Activated CD8-positive, alpha-beta T cell treated with anti-CD3 and anti-CD28 coated beads, Interleukin-2, amount 10 ng/mL, durations not matched to agents 7 days and 5 days (primary cell): ENCODE measurements at places on chromosomes 7 and 10. TPM values are rescaled to one million over a fixed set of nuclear protein-coding genes. Genes with fewer than 3 reads are reported as not detected.

DNA sequence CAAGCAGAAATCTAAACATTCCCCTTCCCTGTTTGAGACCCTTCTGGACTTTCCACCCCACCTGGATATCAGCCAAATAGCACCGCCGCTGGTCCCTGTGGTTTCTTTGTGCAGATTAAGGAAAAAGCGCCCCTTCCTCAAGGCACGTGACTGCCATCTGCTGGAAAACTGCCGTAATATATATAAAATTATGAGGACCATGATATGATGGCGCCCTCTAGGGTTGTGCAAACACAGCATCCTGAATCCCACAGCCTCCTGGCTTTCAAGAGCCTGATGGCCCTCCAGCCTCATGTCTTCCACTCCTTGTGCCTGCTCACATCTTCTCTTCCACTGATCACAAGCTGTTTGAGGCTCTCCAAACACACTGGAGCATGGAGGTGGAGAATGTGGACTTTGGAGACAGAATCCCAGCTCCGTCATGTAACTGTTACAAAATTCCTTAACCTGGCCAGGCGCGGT, 121.3 kb downstream of the MYL10 start:
- H3K36me3 ChIP-seq, result no peaks in the 10 kb centered on the region
- peaks cover 9% of the 10 kb centered on the region for H3K27me3 ChIP-seq
- H3K4me3 ChIP-seq, result peak overlapping the region; percentile 52
- peak; percentile 74 for DNase-seq

GRCh38 chr10:92849234-92849525, 860 bp downstream of the EXOC6 start:
- H3K4me3 ChIP-seq, result peak overlapping the region; percentile 78
- peak overlapping the region; percentile 80 for H3K27ac ChIP-seq
- peaks cover 30% of the 10 kb centered on the region for H3K4me1 ChIP-seq

GRCh38 chr10:107440741-107441140, 276.2 kb upstream of the SORCS1 start:
- no peaks in the 10 kb centered on the region for H3K27me3 ChIP-seq
- no peak overlapping the region for H3K27ac ChIP-seq
- no peaks in the 10 kb centered on the region for H3K4me1 ChIP-seq
- no peak for DNase-seq
- no peaks in the 10 kb centered on the region for H3K36me3 ChIP-seq

- no peak overlapping the region for H3K27ac ChIP-seq
- peaks cover 44% of the 10 kb centered on the region for H3K36me3 ChIP-seq
- no peak for DNase-seq
- H3K4me3 ChIP-seq, result no peak overlapping the region
- H3K27me3 ChIP-seq, result no peaks in the 10 kb centered on the region
- peaks cover 23% of the 10 kb centered on the region for H3K4me1 ChIP-seq
Observed at GRCh38 chr7:100574362-100575205, 884 bp upstream of the SAP25 start.

GRCh38 chr10:86506499-86506898, 15.1 kb downstream of the WAPL start:
- H3K4me3 ChIP-seq, result no peak overlapping the region
- no peak for DNase-seq
- H3K4me1 ChIP-seq, result peaks cover 15% of the 10 kb centered on the region
- H3K27ac ChIP-seq, result no peak overlapping the region
- no peaks in the 10 kb centered on the region for H3K27me3 ChIP-seq

- peaks cover 67% of the 10 kb centered on the region for H3K27me3 ChIP-seq
- H3K4me3 ChIP-seq, result peak overlapping the region; percentile 22
- H3K36me3 ChIP-seq, result peaks cover 6% of the 10 kb centered on the region
- DNase-seq, result no peak
- peaks cover 18% of the 10 kb centered on the region for H3K4me1 ChIP-seq
Observed at GRCh38 chr7:28957064-28957750, 923 bp downstream of the TRIL start.

GRCh38 chr10:81101062-81101461, 563.4 kb downstream of the SH2D4B start:
- no peaks in the 10 kb centered on the region for H3K36me3 ChIP-seq
- no peak for DNase-seq
- no peaks in the 10 kb centered on the region for H3K27me3 ChIP-seq
- no peaks in the 10 kb centered on the region for H3K4me1 ChIP-seq

- peaks cover 7% of the 10 kb centered on the region for H3K27me3 ChIP-seq
- H3K4me3 ChIP-seq, result no peak overlapping the region
- no peaks in the 10 kb centered on the region for H3K36me3 ChIP-seq
Observed at GRCh38 chr10:62919776-62920175, 103.6 kb upstream of the EGR2 start.

DNA sequence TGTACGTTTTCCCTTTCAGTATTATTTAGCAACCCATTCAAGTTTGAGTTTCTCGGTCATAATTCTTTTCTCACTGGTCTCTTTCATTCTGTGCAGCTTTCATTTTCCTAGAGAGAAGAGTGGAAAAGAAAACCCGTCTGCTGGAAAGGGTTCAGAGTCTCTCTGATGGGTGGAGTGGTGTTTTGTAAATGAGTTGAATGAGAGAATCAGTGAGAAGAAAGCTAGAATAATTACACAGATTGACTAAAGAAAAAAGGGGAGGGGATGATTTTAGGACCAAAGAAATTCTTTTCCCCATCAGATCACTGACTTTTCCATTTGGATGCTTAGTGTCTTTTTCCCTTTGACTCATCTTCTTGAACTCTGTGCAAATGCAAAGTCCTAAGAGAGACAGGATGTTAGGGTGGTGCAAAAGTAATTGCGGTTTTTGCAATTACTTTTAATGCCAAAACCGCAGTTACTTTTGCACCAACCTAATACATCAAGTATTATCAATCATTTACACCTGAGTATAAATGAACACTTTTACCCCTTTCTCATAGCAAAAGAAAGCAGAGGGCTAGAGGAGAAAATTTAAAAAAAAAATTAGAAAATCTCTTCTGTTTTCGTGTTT, 242.1 kb upstream of the SP4 start:
- no peaks in the 10 kb centered on the region for H3K36me3 ChIP-seq
- no peak overlapping the region for H3K27ac ChIP-seq

- no peaks in the 10 kb centered on the region for H3K4me1 ChIP-seq
- no peak overlapping the region for H3K27ac ChIP-seq
- no peak for DNase-seq
- no peaks in the 10 kb centered on the region for H3K36me3 ChIP-seq
Observed at GRCh38 chr7:83096065-83096580, 66.6 kb downstream of the PCLO start.

DNA sequence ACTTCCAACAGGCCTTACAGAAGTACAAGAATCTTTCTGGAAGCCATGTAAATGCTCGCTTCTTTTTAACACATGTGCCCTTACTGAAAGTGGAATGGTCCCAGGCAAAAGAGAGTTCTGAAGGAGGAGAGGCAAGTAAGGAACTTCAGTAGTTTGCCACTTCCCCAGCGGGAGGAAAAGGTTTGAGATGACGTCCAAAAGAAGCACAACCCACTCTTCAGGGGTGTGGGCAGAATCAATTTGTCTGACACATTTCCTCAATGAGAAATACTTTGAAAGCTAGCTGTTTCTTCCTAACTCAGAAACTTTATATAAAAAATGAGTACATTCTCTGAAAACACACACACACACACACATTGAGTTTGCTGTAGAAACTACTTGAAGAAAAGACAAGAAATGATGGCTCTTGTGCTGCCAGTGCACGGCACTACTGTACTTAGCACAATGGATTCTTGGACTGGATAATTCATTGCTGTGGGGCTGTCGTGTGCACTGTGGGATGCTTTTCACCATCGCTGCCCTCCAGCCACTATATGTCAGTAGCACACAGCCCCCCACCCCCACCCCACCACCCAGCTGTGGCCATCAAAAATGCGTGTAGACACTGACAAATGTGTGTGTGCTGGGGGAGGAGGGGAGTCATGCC, 183.0 kb downstream of the SRPK2 start:
- peak overlapping the region; percentile 73 for H3K27ac ChIP-seq
- H3K4me3 ChIP-seq, result no peak overlapping the region
- peak; percentile 37 for DNase-seq
- H3K36me3 ChIP-seq, result peaks cover 13% of the 10 kb centered on the region

DNA sequence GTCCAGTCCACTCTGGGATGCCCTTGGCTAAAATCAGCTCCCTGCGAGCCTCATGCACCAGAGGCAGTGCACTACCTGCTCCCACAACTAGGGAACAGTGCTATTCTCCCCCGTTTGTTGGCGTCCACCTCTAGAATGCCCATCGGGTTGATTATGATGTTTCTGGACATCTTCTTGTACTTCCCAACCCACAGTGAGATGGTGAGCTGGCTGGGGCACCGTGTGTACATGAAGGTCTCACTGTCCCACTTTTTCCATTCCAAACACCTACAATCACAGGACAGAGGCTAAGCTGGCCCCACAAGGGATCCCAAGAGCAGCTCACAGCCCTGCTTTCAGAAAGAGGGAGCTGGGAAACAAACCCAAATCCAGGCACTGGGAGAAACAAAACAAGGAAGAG, 126.2 kb upstream of the ZNF92 start:
- no peak overlapping the region for H3K27ac ChIP-seq
- no peak overlapping the region for H3K4me3 ChIP-seq

- H3K36me3 ChIP-seq, result no peaks in the 10 kb centered on the region
- no peaks in the 10 kb centered on the region for H3K27me3 ChIP-seq
- H3K4me3 ChIP-seq, result no peak overlapping the region
- DNase-seq, result no peak
- no peaks in the 10 kb centered on the region for H3K4me1 ChIP-seq
- no peak overlapping the region for H3K27ac ChIP-seq
Observed at GRCh38 chr10:52376694-52377354, 62.7 kb downstream of the DKK1 start.

- H3K27me3 ChIP-seq, result peaks cover 2% of the 10 kb centered on the region
- H3K36me3 ChIP-seq, result no peaks in the 10 kb centered on the region
- DNase-seq, result no peak
- H3K27ac ChIP-seq, result no peak overlapping the region
- H3K4me3 ChIP-seq, result no peak overlapping the region
Observed at GRCh38 chr10:95273393-95274312, 17.1 kb downstream of the PDLIM1 start.

GRCh38 chr10:97140902-97141745, 44.6 kb downstream of the SLIT1 start:
- no peak for DNase-seq
- no peak overlapping the region for H3K4me3 ChIP-seq
- H3K27ac ChIP-seq, result no peak overlapping the region
- no peaks in the 10 kb centered on the region for H3K36me3 ChIP-seq

GRCh38 chr10:36051500-36051991, 409.4 kb upstream of the FZD8 start:
- H3K4me3 ChIP-seq, result no peak overlapping the region
- DNase-seq, result no peak
- H3K36me3 ChIP-seq, result no peaks in the 10 kb centered on the region
- no peaks in the 10 kb centered on the region for H3K27me3 ChIP-seq
- H3K4me1 ChIP-seq, result no peaks in the 10 kb centered on the region

DNA sequence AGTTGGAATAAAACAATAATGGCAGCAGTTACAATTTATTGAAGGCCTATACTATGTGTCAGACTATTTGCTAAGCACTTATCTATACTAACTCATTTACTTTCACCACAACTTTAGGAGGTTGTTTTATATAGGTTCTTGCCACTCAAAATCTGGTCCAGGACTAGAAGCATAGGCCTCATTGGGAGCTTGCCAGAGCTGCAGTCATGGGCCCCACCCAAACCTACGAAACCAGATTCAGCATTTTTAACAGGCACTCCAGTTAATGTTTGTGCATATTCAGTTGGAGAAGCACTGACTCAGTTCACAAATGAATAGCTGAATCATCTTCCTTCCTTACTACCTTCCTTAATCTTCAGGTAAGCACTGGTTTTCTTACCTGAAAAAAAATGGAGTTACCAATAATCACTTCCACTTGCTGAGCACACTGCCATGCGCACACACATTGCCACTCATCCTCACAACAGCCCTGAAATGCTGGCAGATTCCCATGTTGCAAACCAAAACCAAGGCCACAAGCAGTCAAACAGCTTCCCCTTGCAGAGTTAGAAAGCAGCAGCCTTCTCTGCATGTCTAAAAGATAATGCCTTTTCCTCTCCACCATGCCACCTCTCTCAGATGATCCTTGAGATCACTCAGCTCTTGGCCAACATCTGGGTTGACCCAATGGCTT, 122.4 kb downstream of the SLC16A9 start:
- no peak overlapping the region for H3K27ac ChIP-seq
- H3K4me3 ChIP-seq, result no peak overlapping the region
- H3K27me3 ChIP-seq, result peaks cover 2% of the 10 kb centered on the region
- H3K4me1 ChIP-seq, result no peaks in the 10 kb centered on the region
- no peak for DNase-seq
- no peaks in the 10 kb centered on the region for H3K36me3 ChIP-seq

- no peaks in the 10 kb centered on the region for H3K36me3 ChIP-seq
- DNase-seq, result no peak
- no peak overlapping the region for H3K4me3 ChIP-seq
- H3K27ac ChIP-seq, result no peak overlapping the region
Observed at GRCh38 chr7:22732556-22733126, 5.6 kb downstream of the IL6 start.

DNA sequence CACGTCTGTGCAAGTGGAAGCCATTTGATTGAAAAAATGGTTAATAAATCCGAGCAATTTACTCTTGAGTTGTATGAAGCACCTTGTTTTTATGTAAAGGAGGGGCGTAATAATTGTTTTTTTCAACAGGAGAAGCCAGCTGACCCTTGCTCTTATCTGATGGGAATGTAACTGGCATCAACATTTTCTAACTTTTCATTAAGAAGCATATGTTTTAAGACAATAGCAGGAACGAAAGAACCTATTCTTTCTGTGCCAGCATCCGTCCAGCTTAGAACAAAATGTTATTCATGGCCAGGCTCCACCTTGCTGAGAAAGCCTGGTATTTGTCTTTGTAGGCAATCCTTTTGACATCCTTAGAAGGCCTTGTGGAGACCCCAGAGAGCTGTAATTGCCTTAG, 22.2 kb upstream of the AFAP1L2 start:
- no peak overlapping the region for H3K4me3 ChIP-seq
- peaks cover 11% of the 10 kb centered on the region for H3K36me3 ChIP-seq
- DNase-seq, result no peak
- no peaks in the 10 kb centered on the region for H3K4me1 ChIP-seq
- H3K27me3 ChIP-seq, result peaks cover 9% of the 10 kb centered on the region

- no peaks in the 10 kb centered on the region for H3K4me1 ChIP-seq
- H3K27me3 ChIP-seq, result peaks cover 34% of the 10 kb centered on the region
- no peak overlapping the region for H3K27ac ChIP-seq
- H3K36me3 ChIP-seq, result no peaks in the 10 kb centered on the region
Observed at GRCh38 chr10:77201135-77202106, 436.2 kb downstream of the KCNMA1 start.

ECD gene
- total RNA-seq, result 30.9 TPM

ASB10 gene
- total RNA-seq, result not detected

MLXIPL gene
- total RNA-seq, result not detected

PTF1A gene
- not detected for total RNA-seq

SSC4D gene
- total RNA-seq, result 0.47 TPM

TMEM270 gene
- not detected for total RNA-seq

TRIL gene
- not detected for total RNA-seq

SPACDR gene
- total RNA-seq, result 2.7 TPM

SND1 gene
- 169 TPM for total RNA-seq

CDC14C gene
- total RNA-seq, result not detected

ZNF853 gene
- 0.78 TPM for total RNA-seq

MACROH2A2 gene
- 6.2 TPM for total RNA-seq

TACC2 gene
- total RNA-seq, result not detected

ELAPOR2 gene
- total RNA-seq, result 2.3 TPM
